ENCODE measurements at places on chromosomes 5 and 9. TPM values are rescaled to one million over a fixed set of nuclear protein-coding genes. Genes with fewer than 3 reads are reported as not detected.

The NACC2 gene
- total RNA-seq, result 28.6 TPM

- no peak for DNase-seq
Observed at GRCh38 chr9:34086864-34087263, 38.2 kb upstream of the UBAP2 start.

DNA sequence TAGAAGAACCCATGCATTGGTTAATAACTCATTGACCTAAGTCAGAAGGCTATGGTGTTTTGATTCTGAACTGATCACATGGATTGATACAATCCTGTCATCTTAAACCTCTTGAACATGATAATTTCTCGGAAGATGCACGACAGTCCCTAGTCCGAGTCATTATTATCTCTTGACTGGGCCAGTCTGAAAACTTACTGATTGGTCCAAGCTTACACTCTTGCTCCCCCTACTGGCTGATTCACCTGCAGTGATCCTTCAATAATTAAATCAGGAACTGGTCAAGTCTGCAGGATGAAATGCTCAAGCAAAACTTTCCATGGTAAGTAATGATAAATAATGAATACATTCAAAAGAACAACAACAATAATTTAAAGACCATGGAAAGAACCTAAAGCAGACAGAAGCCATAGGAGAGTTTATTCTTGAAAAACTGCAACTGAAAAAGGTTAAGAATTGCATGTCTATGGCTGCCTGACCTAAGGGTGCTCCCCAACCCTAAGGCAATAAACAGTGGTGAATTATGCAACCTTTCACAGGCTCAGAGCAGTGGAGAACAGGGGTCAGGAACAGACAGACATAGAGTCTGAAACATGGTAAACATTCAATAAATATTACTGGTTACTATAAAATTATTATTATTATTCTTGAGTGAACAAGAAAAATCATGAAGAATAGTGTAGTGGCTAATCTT, 79.3 kb downstream of the BRINP1 start:
- peak; percentile 51 for DNase-seq

DNA sequence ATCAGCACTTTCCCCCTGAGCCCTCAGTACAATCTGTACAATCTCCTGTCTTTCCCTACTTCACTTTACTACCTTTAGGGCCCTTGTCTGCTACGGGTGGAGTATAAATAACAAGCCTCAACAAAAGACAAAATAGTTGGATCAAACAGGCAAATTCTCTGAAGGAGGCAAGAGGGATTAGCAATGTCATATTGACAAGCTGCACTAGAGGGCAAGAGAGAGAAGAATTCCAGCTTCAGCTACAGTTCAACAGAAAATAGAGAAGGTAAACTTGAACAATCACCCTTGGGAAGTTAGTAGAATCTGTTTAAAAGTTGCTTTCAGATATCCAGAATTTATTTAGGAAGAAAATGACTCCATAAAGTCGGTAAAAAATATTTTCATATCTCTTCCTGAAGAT, 68.4 kb upstream of the IZUMO3 start:
- DNase-seq, result no peak

DNA sequence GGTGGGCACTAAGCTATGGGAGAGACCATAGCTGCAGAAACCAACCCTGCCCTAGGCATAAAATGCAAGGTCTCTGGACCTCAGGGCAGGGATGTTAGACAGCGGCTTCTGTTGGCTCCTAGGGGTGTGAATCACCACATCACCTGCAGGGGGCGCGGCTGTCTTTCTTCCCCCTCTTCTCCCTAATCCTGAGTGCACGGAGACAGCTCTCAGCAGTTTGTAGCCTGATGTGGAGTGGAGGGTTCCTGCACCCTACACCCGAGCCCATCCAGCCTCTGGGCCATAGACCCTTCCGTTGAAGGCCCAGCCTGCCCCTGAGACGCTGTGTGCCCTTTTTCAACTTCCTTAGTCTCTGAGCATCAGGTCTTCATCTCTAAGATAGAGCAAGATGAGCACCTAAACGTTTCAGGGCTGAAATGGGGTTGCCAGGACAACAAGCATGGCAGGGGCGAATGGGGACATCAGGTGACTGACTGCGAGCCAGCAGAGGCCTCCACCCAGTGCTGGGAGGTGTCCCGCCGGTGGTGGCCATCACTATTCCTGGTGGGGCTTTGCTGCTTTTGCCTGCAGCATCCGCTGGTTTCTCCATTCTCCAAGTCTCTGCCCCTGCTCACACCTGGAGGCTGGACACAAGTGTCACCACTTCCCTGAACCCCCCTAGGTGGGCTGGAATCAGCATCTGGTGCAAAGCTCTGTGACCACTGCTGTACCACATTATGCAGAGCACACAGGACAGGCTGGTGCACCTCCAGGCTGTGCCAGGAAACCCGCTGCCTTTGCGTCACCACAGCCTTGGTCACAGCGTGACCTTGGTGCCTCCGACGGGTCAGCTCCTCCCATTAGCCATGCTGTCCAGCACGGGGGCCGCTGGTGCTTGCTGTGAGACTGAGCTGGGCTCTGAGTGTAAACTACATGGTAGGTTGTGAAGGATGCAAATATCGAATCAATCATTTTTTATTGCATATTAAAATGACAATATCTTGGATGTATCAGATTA, 2.5 kb upstream of the SEC16A start:
- peak; percentile 87 for DNase-seq
